ENCODE measurements at places on chromosomes 5 and 9. TPM values are rescaled to one million over a fixed set of nuclear protein-coding genes. Genes with fewer than 3 reads are reported as not detected.

Gene GDF9
- polyA plus RNA-seq: not detected

Gene ARID3C
- not detected for polyA plus RNA-seq

Gene SYK
- polyA plus RNA-seq: 200 TPM

Gene C8G
- not detected for polyA plus RNA-seq

Gene CYLC2
- polyA plus RNA-seq: not detected

Gene CDC14B
- polyA plus RNA-seq: 2.9 TPM

Gene CACFD1
- 23.5 TPM for polyA plus RNA-seq

Gene LSM11
- 0.44 TPM for polyA plus RNA-seq

Gene C7
- not detected for polyA plus RNA-seq

Gene MYMK
- polyA plus RNA-seq: not detected

Gene SLC4A9
- polyA plus RNA-seq: not detected

Gene TMEM174
- polyA plus RNA-seq: not detected

Gene KCTD16
- not detected for polyA plus RNA-seq

Gene SLC6A18
- not detected for polyA plus RNA-seq

Gene CDKN2A
- 4.6 TPM for polyA plus RNA-seq

Gene CDC20B
- polyA plus RNA-seq: not detected

Gene SLC35D2
- 3.4 TPM for polyA plus RNA-seq

Gene ABO
- not detected for polyA plus RNA-seq

Gene PCYOX1L
- polyA plus RNA-seq: 7.9 TPM

Gene INSL6
- polyA plus RNA-seq: 0.22 TPM

Gene PCDHA11
- polyA plus RNA-seq: not detected

Gene ACSL6
- not detected for polyA plus RNA-seq

Gene CCL28
- polyA plus RNA-seq: 20.5 TPM

Gene SNCAIP
- polyA plus RNA-seq: not detected

Gene SPINK4
- not detected for polyA plus RNA-seq

Gene FCN1
- 20.7 TPM for polyA plus RNA-seq

Data from naive B cell (primary cell).